GOT3 (cell line): ENCODE measurements at places on chromosomes 3 and 15.

- DNase-seq, result no peak
These were observed 81.9 kb downstream of the SUCNR1 start for GRCh38 chr3:151955356-151955755.

DNA sequence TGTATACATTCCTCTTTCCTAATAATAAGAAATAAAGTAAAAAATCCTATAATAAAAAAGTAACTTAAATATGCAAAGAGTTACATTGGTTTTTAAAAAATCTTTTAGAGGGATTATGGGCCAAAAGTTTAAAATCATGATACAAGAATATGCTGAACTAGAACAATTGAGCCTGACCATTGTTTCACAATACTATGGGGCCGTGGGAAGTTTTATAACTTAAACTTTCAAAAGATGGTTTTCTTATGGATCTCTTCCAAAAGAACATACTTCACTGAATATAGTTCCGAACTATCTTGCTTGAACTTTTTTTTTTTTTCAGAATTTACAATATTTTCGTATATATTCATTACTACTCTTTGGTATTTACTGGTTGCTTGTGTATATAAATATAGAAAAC is 97.6 kb downstream of the NFKBIZ start:
- DNase-seq, result no peak

GRCh38 chr3:39103324-39103693 is 4.1 kb downstream of the GORASP1 start:
- DNase-seq, result no peak

DNA sequence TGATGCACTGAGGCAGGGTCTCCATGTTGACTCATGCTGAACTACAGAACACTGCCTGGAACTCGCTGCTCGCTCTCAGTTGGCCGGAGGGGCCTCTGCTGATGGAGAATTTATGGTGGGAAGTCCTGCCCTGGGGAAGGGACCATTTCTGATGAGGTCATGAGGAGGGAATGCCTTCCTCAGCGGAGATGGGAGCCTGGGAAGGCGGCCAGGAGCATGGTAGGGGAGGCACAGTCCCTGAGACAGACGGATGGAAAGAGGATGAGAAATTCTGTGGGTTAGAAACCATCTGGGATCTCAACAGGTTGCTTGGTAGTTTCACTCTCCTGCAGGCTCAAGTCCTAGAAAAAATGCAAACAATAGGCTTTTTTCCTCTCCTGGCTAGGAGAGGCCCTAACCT is 56.8 kb upstream of the TPM1 start:
- DNase-seq, result no peak

- DNase-seq, result no peak
These were observed 7.0 kb downstream of the DET1 start for GRCh38 chr15:88539441-88539840.

- no peak for DNase-seq
These were observed 74.0 kb upstream of the LINGO1 start for GRCh38 chr15:77706482-77707244.

DNA sequence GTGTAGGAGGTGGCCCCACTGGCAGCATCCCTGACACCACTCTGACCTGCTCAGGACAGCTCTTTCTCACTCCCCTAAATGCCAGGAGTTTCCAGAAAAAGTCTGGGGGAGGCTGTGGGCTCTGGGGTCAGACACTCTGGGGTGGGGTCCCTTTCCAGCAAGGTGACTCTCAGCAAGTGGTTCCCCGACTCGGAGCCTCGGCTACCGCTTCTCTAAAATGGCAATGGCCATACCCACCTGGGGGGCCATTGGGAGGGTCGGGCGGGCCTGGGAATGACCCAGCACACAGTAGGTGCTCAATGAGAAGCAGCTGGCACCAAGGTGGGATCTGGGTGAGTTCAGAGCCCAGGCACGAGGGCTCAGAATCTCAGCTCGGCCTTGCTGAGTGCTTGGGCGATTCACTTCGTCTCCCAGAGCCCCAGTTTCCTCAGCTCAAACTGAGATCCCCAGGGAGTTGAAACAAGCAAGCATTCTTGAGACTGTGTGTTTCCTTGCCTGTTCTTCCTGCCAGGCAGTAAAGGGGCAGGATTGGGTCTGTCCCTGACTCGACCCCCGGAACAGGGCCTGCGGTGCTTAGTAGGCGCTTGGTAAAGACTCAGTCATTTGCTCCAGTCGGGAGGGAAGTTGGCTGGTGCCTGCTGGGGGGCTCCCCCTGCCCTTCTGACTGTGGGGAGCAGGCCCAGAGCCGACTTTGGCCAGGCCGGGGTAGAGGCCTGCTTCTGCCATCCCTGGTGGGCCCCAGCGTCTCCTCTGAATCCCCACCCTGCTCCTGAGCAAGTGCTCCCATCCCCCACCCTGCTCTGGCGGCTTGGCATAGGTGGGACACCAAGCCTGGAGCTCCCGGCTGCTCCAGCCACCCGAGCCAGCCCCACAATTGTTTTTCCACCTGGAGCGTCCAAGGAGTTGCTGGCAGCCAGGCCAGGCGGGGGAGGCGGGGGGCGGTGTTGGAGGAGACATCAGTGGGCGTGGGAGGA is 32.9 kb upstream of the FBLN2 start:
- no peak for DNase-seq

DNA sequence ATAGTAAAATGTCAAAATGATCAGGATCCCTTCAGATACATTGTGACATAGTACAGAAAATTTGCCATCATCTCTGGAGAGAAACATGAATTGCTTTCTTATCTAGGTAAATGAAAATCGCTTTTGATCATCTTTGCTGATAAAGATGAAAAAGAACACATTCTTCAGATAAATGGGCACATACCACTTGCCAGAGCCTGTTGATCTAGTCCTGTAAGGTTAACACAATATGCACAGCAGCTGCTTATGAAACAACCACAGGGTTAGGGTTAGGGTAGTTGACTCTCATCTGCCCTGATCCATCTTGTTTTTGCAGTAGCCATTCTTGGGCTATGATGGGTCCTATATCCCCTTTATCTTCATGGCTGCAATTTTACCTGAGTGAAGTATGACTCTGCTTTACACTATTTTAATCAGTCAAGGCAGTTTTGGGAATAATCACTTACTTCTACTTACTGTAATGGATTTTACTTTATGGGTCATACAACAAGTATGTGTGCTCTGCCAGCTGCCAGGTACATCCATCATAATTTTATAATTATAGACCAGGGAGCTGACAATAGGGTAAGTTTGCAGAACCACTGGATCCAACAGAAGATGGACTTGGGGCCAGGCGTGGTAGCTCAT is 12.6 kb upstream of the SPINK8 start:
- no peak for DNase-seq

DNA sequence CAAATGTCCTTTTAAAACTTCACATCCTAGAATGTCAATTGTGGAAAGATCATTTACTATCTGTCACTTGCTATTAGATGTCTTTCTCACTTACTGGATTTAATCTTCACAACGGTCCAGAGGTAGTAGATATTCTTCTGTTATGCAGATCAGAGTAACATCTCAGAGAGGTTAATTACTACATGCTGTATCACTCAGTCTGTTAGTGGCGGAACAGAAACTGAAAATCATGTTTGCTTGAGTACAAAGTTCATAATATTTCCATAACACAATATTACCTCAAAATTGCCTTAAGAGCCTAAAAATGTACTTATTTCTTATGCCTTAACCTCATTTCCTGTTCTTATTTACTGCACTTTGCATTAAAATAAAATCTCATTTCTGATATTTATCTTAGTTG is 28.6 kb upstream of the GPR149 start:
- no peak for DNase-seq

DNA sequence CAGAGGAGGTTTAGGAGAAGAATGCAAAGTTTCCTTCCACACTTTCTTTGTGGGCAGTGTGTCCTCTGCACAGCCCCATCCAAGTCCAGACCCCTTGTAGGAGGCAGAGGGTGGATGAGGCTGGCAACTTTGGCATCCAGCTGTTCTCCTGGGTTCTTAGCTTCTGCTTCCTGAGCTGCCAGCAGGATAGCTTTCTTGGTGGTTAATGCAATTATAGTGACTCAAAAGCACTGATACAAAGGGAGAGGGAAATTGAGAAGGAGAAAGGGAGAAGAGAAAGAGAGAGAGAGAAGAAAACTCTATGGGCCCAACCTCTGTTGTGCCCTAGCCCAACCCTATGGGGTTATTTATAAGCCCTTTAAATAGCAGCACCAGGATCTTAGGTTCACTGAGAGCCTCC is 4.5 kb upstream of the TNFAIP8L3 start:
- DNase-seq, result no peak
